ENCODE measurements at places on chromosomes 7 and 10.

DNA sequence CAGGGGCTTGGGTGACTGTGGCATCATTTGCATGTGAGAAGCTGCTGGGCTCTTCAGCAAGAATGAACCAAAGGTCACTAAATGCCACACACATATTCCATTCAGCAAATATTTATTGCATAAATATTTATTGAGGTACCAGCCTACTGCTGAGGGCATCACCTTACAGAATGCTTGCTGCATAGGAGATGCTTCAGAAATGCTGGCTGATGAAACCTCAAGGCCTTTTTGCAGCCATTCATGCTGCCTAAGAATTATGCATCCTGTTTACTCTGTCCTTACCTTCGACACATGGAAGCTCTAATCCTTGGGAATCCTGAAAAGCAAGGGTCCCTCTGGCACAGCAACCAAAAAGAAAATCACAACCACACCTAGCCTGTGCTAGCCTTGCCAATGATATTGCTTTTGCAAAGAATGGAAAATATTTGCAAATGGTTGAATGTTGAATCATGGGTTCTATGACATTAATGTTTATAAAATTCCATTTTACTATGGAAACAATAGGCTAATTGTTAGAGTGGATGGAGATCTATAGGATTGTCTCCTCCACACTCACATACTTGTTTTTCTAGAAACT, 79.6 kb downstream of the PCGF5 start:
- no peak for DNase-seq

GRCh38 chr7:5699467-5700384, 81.7 kb downstream of the RNF216 start:
- peak; percentile 78 for DNase-seq

- no peak for DNase-seq
Measured at GRCh38 chr10:63205421-63205820, 72.3 kb downstream of the NRBF2 start.

GRCh38 chr10:12681252-12681651, 320.3 kb downstream of the CCDC3 start:
- DNase-seq: peak; percentile 34

DNA sequence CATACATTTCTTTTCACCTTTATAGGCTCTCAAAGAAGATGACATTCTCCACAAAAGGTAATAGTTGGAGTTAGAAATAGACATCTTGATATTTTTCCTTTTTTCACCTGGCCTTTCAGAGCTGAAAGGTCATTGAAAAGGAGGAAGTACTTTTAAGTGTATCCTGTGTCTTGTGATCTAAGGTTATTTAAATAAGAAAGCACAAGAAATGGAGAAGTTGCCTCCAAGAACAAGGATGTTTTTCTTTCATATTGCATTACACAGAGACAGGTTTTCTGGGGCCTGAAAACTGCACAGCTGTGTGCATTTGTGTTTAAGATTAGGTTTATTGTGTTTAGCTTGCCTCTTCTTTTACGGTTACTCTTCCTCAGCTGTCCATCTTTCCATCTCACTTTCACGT, 103.4 kb upstream of the SEMA3D start:
- no peak for DNase-seq

DNA sequence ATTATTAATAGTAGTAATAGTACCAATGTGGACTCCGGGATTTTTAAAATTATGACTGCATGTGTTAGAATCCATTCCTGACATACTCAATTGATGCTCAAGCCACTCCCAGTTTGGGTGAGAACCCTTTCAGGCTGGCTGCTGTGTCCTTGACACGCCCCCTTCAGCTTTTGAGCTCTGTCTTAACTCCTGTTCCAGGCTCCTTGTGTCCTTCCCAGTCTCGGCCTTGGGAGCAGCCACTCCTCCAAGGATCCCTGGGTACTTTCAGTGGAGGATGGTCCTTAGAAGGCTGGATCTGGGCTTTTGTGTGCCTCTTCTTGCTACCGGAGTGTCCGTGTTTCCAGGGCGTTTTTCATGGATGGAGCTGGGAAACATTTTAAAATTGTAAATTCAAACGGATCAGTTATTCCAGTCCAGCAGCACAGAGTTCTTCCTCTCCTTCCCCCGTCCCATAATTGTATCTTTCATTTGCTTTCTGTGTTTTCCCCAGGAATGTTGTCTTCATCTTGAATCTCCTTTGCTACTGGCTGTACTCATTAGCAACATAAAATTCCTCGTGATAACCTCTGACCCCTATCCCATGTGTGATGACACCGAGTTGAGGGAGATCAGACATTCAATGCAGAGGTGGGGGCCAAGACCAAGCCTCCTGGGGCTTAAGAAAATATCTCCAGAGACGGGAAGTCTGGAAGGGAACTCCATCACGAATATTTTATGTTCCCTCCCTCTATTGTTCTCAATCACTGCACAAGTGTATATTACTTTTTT, 40.0 kb upstream of the PFKFB3 start:
- DNase-seq: no peak

DNA sequence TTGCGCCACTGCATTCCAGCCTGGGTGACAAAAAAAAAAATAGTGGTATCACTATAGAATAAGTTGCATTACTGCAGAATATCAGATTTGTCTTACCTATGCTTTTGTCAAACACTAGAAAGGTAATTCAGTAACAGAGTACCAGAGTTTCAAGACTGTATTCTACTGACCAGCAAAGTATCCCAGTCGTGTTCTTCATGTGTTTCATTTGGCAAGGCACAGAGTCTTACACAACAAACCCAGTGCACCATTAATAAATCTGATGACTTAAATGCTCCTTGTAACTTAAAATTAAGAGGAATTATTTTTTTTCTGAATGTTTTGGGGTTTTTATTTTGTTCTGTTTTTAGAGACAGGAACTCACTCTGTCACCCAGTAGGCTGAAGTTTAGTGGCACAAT, 34.4 kb upstream of the PBLD start:
- DNase-seq: no peak
